ENCODE measurements at places on chromosomes 12 and 14. TPM values are rescaled to one million over a fixed set of nuclear protein-coding genes. Genes with fewer than 3 reads are reported as not detected.

The FAM186B gene
- polyA plus RNA-seq: 2.9 TPM

The RDH12 gene
- 0.32 TPM for polyA plus RNA-seq

The SLC2A14 gene
- polyA plus RNA-seq: 0.88 TPM

GRCh38 chr12:104183443-104183842 lies 32.1 kb upstream of the TXNRD1 start:
- DNase-seq: no peak

GRCh38 chr12:10155966-10156365 lies 16.0 kb downstream of the OLR1 start:
- DNase-seq: no peak

DNA sequence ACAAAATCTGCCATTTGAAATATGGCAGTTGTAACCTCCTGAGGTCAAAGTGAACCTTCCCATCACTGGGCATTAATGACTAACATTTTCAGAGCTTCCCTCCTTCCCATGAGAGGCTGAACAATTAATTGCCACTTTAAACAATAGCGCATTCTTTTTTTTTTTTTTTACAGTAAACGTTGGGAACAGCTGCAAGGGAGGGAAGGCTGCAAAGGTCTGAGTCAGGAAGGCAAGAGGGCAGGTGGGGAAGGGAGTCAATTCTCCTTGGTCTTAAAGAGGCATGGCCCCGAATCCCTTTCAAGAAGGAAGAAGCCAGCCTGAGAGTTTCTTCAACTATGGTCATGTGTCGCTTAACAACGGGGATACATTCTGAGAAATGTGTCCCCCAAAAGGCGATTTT lies 41.0 kb upstream of the PLEKHG3 start:
- no peak for DNase-seq

GRCh38 chr12:3795066-3795465 lies 42.2 kb upstream of the CRACR2A start:
- no peak for DNase-seq

DNA sequence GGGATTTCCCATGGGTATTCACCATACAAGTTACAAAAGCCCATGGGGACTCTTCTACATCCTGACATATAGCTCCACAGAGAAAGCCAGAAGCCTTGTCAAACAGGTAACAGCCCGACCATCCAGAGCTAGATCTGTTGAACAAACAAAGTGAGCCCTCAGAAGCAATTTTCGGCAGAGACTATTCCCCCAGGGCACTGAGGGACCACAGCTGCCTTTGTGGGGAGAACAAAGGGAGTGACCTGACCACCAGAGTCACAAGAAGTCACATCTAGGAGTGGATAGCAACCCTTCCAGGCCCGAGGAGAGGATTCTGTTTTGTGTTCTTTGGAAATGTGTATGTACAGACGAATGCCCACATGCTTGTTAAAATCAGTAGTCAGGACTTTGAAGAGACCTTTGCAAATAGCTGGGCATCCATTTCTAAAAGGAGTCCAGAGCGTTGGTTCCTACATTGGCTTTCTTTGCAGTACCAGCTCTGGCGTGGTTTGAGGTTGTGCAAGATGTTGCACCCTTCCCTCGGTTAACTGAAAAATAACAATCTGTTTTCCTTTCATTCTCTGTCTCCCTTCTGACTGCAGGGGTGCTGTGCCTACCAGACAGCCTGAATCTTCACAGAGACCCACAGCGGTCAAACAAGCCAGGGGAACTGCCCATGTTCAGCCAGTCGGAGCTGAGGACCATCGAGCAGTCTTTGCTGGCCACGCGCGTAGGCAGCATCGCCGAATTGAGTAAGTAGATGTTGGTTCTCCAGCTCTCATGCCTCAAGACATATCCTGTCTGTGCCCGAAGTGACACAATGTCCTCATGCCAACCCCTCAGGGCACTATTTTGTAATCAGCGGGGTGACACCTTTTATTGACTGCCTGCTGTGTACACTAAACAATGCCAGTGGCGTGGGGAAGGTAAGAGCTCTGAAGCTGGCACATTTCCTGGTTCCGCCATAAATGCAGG lies 165.4 kb upstream of the PWP1 start:
- no peak for DNase-seq

- DNase-seq: no peak
Measured at GRCh38 chr12:87529413-87529812, 499.8 kb downstream of the C12orf50 start.

Data from left lung (tissue), 14 donors.